ENCODE measurements at places on chromosomes 11 and 22.

- DNase-seq: no peak
Measured at GRCh38 chr22:34812631-34813030, 253.3 kb upstream of the ISX start.

GRCh38 chr22:30262917-30263741 lies 3.5 kb downstream of the OSM start:
- no peak for DNase-seq

- no peak for DNase-seq
Measured at GRCh38 chr11:45045683-45046471, 95.2 kb upstream of the TP53I11 start.

DNA sequence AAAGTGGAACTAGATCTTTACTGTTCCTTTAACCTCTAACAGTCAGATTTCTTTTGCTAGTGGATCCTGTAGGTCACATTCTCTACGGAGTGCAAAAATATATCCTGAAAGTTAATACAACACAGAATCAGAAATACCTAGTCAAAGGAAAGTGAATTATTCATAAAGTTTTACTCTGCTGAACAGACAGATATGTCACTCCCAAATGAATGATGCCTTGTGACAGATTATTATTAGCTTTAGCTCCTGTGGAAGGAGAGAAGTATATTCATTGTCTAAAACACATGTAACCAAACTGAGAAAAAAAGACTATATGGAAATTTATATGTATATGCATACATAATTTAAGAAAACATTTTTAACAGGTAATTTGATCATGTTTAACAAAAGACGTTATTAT lies 1497.2 kb upstream of the RAG2 start:
- no peak for DNase-seq

GRCh38 chr11:69636512-69637197 lies 4.3 kb upstream of the CCND1 start:
- no peak for DNase-seq

- no peak for DNase-seq
Measured at GRCh38 chr22:37146507-37147180, 3.1 kb downstream of the IL2RB start.

DNA sequence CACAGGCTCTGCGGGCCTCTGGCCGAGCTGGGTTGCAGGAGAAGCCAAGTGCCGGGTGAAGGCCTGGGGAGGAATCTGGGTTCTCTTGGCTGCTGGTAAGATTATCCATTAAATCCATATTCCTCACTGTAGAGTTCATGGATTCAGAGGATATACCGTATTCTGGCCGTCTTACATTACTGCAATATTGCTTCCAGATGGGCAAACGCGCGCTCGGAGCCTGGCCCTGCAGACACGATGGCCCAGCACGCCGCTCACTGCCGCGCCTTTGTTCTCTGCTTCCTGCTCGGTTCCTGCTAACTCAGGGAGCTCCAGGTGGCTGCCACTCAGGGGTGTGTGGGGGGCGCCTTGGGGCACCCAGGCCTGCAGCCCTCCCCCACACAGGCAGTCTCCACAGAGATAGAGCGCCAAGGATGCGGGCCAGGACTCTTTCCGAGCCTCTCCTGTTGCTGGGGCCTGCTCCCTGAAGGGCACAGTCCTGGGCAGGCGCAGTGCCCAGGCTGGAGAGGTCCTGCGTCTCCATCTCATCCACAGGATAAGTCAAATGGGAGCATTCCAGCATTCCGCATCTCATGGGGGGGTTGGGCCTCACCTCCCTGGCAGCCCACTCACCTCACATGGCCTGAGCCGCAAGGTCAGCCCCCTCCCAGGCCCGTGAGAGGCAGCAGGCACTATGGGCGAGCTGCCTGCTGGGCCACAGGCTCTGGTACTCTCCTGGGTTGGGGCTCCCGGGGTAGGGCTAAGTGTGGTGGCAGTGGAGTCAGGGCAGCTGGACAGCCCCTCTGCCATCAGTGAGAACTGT lies 14.1 kb upstream of the KCNQ1OT1 start:
- DNase-seq: no peak

GRCh38 chr11:77267962-77268361 lies 33.5 kb downstream of the GDPD4 start:
- DNase-seq: no peak

GRCh38 chr11:125902277-125902926 lies 604 bp downstream of the PUS3 start:
- no peak for DNase-seq

- no peak for DNase-seq
Measured at GRCh38 chr22:22835242-22835641, 52.4 kb upstream of the IGLL5 start.

DNA sequence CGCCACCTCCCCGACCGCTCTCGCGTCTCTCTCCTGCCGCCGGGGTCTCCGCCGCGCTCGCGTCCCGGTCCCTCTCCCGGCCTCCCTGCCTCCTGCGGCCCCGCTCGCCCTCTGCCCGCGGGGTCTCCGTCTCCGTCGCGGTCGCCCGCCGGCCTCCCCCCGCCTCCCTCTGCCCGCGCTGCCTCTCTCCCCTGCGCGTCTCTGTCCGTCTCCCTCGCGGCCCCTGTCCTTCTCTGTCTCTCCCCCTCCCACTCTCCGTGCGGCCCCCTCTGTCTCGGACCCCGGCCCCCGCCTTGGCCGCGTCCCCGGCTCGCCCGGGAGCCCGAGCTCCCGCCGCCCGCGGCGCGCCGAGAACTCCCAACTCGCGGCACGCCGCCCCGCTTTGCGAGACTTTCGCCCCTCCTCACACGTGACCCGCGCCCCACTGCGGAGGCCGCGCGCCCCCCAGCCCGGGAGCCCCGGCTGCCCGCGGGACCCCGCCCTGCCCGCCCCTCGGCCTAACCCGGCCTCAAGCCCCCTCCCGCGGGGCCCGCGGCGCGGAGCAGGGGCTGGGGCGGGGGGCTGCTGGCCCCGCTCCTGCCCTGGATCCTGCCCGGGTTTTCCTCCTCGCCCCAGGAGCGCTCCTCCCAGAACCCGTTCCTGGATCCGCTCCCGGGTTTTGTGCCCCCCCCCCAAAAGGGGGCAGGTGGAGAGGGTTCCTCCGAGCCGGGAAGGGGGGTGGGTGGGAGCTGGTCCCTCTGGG lies 702 bp upstream of the KCNJ4 start:
- no peak for DNase-seq

GRCh38 chr11:1473011-1473628 lies 13.5 kb downstream of the MOB2 start:
- DNase-seq: no peak

DNA sequence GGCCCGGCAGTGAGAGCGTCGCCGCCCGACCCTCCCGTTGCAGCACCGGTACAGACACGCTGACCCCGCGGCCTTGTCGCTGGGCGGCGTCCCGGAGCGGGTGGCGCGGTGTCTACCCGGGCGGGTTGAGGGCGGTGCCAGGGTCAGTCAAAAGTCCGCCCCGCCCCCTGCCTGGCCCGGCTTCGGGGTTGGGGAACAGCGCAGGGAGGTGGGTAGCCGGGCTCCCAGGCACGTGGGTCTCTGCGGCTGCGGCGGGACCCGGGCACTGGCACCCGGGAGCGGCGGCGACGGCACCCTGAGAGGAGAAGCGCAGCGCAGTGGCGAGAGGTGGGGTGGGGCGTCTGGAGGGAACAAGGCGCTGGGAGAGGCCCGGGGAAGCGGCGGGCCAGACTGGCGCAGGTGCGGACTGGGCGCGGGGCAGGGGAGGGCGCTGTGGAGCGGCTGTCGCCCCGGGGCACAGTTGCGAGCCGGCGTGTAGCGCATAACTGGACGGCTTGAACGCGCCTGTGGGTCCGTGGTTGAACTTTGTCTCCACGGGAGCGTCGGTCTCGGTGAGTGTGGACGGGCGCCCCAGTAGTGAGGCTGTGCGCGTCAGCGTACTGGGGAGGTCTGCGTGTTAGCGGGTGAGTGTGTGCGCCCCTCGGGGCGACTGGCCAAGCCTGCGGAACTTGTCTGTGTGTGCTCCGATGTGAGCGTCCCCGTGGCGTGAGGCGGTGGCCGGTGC lies at the start of gene P2RY2:
TSS of gene P2RY2 (plus strand) at position 176 of the 724 bp plus-strand sequence. CDS start 15,879 bp downstream, outside the sequence.
- no peak for DNase-seq

- DNase-seq: no peak
Measured at GRCh38 chr11:44568658-44569473, 3.4 kb downstream of the CD82 start.

GRCh38 chr11:100716838-100717237 lies 29.8 kb downstream of the ARHGAP42 start:
- DNase-seq: no peak

DNA sequence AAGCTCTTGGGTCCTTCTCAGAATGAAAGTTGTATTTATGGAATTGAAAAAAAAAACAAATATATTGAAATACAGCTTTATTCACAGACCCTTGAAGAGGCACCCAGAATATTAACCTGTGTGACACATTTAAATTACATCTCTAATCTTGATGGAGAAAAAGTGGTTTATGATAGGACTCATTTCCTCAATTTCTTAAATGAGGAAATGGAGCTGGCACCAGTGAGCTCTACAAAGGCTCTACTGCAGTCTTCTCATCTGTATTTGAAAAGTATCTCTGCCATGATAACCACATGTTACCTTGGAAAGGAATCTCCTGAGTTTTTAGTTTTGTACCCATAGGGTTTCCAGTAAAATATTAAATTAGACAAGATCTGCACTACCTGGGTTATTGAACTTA lies 186.5 kb downstream of the HIPK3 start:
- no peak for DNase-seq

- no peak for DNase-seq
Measured at GRCh38 chr11:115990004-115990447, 485.8 kb upstream of the CADM1 start.

DNA sequence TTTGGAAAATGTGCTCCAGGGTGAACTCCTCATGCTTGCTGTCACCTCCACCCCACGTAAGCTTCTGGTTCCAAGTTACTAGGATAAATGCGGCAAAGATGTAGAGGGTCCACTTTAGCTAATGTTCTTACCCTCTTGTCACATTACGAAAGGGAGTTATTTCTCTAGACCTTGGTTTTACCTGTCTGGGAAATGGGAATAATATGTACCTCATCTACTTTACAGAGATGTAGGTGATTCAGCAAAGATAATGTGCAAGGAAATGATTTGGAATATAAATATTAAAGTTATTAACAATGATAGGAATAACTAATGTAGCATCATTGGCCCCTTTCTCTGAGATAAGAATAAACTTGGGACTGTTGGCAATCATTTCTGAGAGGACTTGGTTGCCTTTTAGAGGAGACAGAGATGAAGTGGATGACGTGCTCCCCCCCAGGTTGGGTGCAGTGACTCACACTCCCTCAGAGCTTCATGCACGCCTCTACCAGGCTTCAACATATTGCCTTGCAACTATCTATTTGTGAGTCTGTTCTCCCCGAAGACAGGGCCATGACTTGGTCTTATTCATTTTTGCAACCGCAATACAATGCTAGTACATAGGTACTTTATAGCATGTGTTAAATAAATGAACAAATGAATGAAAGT lies 97.1 kb downstream of the ME3 start:
- no peak for DNase-seq

GRCh38 chr22:42920101-42920820 lies 63.2 kb upstream of the ARFGAP3 start:
- no peak for DNase-seq

- no peak for DNase-seq
Measured at GRCh38 chr11:46079662-46080061, 41.6 kb downstream of the PHF21A start.

GRCh38 chr11:64400667-64401066 lies 41.7 kb downstream of the RPS6KA4 start:
- no peak for DNase-seq

DNA sequence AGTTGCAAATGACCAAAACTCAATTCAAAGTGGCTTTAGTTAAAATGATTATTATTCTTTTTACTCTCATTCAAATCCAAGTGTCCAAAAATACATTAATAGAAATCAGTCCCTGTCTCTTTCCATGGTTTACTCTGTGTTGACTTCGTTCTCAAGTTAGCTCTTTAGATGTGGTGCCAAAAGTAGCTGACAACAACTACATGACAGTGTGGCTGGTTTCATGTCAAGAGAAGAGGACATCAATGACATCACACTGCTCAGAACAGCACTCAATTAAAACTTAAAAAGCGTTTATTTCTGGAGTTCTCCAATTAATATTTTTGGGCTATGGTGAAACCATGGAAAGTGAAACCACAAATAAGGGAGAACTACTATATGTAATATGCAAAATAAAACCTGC lies 1746.9 kb downstream of the LRRC4C start:
- DNase-seq: no peak
